GM10248 (cell line): ENCODE measurements at places on chromosomes 2 and 18.

DNA sequence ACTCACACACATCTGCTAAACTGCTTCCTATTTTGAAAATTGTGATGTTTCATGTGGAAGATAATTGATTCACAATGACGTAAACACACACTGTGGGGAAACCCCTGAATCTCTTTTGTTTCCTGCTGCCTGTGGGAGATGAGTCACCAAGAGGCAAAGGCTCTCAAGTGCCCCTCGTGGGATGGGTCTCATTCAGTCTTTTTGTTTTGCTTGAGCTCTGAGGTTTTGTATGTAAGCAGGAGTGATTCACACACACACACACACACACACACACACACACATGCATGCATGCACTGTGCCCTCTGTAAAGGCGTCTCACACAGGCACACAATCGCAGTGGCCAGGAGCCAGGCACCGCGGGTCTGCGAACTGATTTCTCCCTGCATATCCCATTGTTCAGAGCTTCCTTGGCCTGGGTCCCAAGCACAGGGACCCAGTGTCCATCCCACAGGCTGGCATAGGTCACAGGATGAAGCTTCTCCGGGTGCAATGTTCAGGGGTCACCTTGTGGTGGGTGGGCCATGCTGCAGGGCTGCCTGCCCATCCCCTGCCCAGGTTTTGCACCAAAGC lies 12.1 kb upstream of the ARHGEF4 start:
- peak; percentile 87 for DNase-seq

- no peak for DNase-seq
Observed at GRCh38 chr18:63850020-63850419, 37.5 kb upstream of the SERPINB2 start.

GRCh38 chr2:142892715-142893114 lies 15.3 kb downstream of the KYNU start:
- peak; percentile 56 for DNase-seq

- DNase-seq, result no peak
Observed at GRCh38 chr18:59055345-59056032, 84.2 kb upstream of the SEC11C start.

DNA sequence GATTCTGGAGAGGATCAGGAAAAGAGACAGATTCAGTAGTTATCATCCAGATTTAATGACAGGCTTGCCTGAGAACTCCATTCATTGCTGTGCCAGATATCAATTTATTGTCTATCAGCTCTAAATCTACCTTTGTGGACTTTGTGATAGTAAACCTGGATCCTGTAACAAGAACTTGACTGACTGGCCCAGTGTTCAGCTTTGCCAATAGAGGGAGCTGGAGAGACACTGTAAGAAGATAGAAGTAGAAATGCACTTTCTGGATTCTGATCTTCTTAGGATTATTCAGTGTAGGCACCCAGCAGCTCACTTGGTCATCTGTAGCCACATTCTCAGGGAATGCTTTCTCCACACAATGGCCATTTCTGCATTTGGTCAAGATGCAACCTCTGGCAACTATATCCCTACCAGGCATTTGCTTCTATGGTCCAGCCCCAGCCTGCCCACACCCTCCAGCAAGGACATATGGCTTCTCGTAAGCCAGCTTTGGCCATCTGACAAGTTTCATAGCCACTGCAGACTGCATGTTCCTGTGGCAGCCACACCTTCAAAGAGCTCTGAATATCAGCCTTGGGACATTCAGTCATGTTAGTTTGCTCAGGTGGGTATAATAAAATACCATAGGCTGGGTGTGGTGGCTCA lies 6.1 kb upstream of the SERPINB8 start:
- DNase-seq, result peak; percentile 33

- no peak for DNase-seq
Observed at GRCh38 chr2:203949228-203949627, 12.7 kb downstream of the ICOS start.

DNA sequence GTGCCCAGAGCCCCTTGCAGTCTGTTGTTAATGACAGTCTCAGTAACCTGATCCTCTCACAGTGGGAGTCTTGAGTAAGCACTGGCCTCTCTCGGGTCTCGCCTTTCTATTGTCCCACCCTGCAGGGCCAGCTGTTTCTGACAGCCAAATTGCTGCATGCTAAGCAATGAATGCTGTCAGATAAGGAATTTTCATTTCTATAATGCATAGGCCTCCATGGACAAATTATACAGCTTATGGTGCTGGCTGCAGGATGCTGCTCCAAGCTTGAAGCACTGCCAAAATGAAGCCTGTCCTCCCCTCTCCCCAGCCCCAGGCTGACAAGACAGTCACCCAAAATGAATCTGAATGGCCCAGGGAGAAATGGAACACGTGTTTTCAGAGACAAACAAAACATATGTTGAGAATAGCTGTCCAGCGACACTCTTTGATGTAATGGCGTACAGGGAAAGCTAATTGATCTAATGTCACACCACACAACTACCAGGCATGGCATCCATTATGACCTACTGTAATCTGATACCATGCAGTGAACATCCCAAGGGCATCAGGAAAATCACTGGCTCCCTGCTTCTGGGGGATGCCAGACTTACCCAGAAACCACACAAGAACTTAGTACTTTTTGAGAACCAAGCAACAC lies 36.8 kb downstream of the ACVR1 start:
- DNase-seq, result no peak

DNA sequence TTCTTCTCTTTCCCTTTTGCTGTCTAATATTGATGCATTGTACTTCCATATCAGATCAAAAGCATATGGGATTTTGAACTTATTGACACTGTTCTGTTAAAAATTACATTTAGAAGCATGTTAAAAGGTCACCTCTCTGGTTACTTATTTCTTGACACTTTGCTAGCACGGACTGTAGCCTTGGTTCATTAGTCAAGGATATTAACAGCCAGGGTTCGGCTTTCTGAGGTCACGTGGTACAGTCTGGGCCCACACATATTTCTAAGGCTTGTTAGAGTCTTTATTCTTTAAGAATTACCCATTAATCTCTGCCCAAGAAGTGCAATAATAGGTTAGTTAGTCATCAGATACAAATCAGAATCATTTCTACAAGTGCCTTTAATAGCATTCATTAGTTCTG lies 1035.8 kb upstream of the FANCL start:
- no peak for DNase-seq

- DNase-seq, result no peak
Observed at GRCh38 chr2:101843048-101843447, 145.5 kb downstream of the MAP4K4 start.

- DNase-seq, result no peak
Observed at GRCh38 chr2:218331745-218332144, 24.9 kb upstream of the CATIP start.

GRCh38 chr2:20755132-20755800 lies 67.6 kb downstream of the LDAH start:
- no peak for DNase-seq

DNA sequence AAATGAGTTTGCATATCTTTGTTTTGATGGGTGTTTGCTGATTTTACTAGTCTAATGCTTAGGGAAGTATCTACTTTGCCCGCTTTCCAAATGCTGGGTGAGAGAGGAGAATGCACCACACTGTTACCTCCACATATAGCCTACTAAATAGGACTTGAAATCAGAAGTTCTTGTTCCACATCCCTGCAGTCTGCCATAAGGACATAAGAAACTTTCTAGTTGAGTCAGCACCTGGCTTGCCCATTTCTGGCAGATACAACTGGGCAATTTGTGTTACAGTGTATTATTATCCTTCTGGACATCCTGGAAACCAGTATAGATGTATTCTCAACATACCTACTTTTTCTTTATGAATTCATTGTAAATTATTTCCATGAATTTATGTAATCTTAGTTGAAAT lies 29.5 kb downstream of the ANXA4 start:
- DNase-seq, result no peak

DNA sequence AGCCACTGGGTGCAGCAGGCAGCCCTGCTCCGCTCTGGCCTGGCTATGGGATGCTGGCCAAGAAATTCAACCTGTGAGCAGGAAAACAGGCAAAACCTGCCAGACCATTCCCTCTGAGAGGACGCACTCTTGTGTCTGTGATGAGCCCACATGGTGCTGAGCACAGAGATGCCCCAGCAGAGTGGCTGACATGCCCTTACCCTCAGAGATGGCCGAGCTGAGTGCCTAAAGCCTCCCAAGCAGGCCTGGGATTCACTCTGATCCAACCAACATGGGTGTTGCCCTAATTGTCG lies 34.3 kb upstream of the TAF1B start:
- DNase-seq, result no peak

- no peak for DNase-seq
Observed at GRCh38 chr2:176018708-176019107, 16.6 kb upstream of the LNPK start.

DNA sequence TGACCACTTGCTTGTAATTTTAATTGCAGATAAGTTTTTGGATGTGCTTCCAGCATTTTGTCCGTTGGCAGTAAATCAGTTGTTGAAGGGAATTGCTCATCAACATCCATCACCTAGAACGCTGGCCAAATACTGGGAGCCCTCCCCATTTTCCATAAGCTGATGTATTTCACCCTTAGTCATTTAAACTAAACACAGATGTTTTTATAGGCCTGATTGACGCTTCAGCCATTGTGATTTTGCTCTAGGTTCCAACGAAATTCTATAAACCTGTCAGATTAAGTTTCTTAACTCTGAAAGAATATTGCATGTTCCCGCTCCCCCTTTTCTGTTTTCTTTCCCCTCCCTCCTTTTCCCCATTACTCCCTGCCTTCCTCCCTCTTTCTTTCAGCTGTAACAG lies 1.0 kb upstream of the RPRM start:
- DNase-seq, result no peak

GRCh38 chr2:159028776-159029175 lies 60.3 kb downstream of the TANC1 start:
- no peak for DNase-seq

GRCh38 chr2:159506764-159507440 lies 109.4 kb downstream of the BAZ2B start:
- no peak for DNase-seq

DNA sequence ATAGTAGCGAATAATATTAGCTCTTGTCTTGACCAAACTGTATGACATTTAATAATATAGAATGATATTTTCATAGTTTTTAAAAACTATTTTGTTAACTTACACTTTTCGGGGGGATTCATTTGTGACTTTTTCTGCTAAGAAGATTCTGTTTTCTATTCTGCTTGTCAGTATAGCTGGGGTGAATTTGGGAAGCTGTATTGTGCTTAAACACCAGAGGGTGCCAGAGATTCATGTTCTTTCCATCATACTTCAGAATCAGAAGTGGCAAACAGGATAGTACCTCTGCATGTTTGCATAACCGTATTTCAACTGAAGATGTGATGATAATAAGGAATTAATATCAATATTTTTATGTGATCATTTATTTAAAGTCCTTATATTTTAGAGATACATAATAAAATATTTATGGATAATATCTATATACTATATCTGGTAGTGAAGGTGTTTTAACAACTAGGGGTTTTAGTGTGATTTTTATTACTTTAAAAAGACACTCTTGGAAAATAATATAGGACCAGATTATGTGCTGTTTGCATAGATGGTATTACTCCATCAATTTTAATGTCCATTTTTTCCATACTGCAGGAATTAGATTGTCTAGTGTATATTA lies 81.0 kb downstream of the TAF4B start:
- peak; percentile 52 for DNase-seq

DNA sequence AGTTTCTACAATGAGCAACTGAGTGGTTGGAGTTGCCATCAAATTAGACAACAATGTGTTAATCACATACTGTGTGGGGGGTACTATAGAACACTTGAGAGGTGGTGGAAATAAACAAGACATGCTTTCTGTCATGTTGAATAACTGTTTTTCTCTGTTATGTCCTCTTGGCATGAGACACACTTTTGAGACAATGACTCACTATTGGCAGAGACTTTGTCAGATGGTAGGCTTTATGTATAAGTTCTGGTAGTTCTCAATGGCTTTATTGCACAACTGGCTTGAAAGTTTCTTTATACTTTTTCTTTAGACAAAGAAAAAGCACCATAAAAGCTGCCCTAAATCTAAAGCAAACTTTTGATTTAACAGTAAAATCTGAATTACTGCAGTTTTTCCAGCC lies 578.7 kb downstream of the ADCYAP1 start:
- DNase-seq, result no peak

GRCh38 chr18:37265382-37265781 lies 300.2 kb downstream of the CELF4 start:
- DNase-seq, result no peak

DNA sequence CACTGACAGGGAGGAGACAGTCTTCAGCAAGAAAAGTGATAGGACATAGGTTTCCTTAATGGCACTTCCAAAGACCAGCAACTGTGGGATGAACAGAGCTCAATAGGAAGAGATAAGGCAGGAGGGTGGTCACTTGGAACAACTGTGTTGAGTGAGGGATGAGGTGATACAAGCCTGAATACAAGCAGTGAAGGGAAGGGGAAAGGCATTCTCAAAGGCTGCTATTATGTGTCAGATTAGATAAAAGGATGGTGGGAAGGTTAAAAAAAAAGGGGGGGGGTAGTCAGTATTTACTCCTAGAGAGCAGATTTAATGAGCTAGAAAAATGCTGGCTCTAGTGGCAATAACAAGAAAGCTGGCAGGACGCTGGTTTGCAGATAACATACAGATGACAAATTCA lies 25.7 kb downstream of the CCBE1 start:
- DNase-seq, result no peak

- no peak for DNase-seq
Observed at GRCh38 chr2:218340656-218341055, 16.0 kb upstream of the CATIP start.

- DNase-seq, result peak; percentile 26
Observed at GRCh38 chr2:207505171-207505570, 24.6 kb upstream of the CREB1 start.

GRCh38 chr2:85134255-85134895 lies 1.2 kb downstream of the TCF7L1 start:
- DNase-seq, result no peak

DNA sequence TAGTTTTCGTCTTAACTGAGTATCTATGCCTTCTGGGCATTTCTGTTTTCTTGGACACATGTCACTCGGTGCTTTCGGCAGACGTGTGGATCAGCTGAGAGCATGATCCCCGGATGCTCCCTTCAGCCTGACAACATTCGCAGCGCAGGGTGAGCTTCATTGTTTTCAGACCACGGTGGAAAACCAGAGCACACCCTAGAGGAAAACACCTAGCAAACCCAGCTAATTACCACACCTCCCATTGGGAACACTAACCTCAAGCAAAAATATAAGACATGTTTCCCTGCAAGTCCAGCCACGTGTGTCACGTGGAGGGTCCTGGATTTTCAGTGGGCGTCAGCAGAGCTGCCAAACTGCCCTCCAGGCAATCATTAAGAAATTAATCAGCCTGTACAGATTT lies 31.0 kb downstream of the ANKRD29 start:
- DNase-seq, result no peak

DNA sequence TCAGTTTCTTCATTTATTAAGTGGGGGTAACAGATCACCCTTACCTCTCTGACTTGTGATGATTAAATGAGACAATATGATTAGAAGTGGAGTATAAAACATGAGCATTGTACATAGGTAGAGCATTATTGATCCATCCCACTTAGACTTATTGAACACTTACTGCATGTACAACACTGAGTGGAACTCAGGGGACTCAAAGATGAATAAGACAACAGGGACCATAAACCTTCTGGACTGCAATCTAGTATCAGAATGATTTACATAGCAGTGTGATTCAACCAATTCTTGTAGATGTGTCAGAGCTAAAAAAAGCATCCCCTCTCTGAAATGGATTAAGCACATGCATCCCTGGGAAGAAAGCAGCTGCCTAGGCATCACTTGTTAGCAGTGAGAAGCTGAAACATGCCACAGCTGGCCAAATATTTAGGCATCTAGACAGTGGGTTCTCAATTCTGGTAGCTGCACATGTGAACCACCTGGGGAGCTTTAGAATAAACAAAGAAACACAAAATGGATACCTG lies 111.5 kb downstream of the CYRIA start:
- DNase-seq, result no peak
